ENCODE measurements at places on chromosomes 6 and 20. TPM values are rescaled to one million over a fixed set of nuclear protein-coding genes. Genes with fewer than 3 reads are reported as not detected.

The ABHD16A gene
- polyA plus RNA-seq, result 40.1 TPM

The SCUBE3 gene
- polyA plus RNA-seq, result 0.09 TPM

The LAMP5 gene
- polyA plus RNA-seq, result 1.9 TPM

The RRBP1 gene
- 6.1 TPM for polyA plus RNA-seq

The PRSS35 gene
- polyA plus RNA-seq, result not detected

The PACRG gene
- polyA plus RNA-seq, result not detected
